Activated CD4-positive, alpha-beta T cell treated with anti-CD3 and anti-CD28 coated beads for 1 hour (primary cell): ENCODE measurements at places on chromosomes 5 and 9.

GRCh38 chr9:96725576-96725975 is 52.3 kb downstream of the ZNF510 start:
- DNase-seq, result no peak

DNA sequence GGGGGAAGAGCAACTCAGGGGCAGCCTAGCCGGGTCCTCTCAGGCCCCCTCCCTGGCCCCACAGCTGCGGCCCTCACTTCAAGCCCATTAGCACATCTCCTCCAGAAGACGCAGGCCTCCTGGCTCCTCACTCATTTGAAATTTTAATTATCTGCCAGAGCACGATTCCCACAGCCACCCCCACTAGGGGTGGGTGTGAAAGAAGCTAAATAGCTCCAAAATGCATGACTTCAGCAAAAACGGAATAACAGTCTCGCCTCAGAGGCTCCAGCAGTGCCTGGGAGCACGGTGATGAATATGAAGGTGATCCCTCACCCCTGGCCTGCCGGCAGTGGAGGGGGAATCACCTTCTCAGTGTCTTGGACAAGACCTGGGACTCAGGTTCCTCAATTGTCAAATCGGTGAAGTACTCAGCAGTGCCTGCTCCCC is 61.1 kb upstream of the HRH2 start:
- DNase-seq, result no peak

GRCh38 chr5:55852503-55852902 is 1.3 kb downstream of the IL31RA start:
- no peak for DNase-seq

GRCh38 chr5:93117751-93118531 is 463.1 kb downstream of the NR2F1-AS1 start:
- DNase-seq, result no peak

DNA sequence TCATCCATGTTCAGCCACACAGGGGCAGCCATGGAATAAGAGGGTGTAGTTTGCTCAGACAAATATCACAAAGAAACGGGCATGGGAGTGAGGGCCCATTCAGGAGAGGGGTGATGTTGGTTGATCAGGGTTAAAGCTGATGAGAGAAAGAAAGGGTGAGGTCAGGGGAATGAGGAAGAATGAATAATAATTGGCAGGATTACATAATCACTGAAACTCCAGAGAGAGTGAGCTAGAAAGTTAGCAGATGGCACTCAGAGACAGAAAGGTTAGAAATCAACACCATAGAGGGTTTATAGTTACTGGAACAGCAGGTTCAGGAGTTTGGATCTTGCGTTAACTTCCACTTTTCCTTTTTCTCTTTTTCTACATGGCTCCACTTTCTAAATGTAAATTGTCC is 113.9 kb downstream of the TAF11L14 start:
- DNase-seq, result no peak

GRCh38 chr9:117696154-117696553 is 8.0 kb upstream of the TLR4 start:
- DNase-seq, result no peak

DNA sequence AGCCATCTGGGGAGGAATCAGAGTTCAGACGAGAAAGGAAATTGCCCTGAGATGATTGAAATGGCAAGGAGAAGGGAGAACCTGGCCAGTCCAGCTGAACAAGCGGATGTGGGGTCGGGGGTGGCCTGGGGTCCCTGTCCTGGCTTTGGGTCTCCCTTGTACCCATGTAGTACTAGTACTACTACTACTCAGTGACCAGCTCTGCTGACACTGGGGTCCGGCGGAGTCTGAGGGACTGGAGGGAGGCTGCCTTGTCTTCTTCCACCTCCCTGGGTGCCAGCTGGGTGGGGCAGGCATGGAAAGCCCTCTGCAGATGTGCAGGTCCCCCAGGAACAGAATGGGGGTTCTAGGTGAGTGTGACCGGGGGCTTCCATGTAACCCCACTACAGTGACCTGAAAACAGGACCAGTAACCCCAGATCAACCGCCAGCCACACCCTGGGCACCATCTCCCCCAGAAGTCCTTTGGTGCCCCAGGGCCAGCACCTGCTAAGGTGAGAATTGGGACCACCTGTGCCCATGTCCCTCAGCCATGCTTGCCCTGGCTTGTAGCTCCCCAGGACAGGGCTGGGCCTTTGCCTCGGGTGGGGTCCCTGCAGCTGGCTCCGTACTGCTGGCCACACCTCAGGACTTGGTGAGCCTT is 89.1 kb upstream of the COL5A1 start:
- DNase-seq, result no peak

GRCh38 chr9:77764894-77765780 is 117.0 kb upstream of the GNA14 start:
- no peak for DNase-seq

- no peak for DNase-seq
Observed at GRCh38 chr5:154587123-154588026, 109.3 kb upstream of the HAND1 start.
